Mesenteric fat pad (tissue), 1 donor: ENCODE measurements at places on chromosomes 3 and 15. TPM values are rescaled to one million over a fixed set of nuclear protein-coding genes. Genes with fewer than 3 reads are reported as not detected.

GRCh38 chr3:143226678-143227291 lies 107.2 kb downstream of the CHST2 start:
- DNase-seq = no peak

GRCh38 chr15:68223171-68223570 lies 6.4 kb downstream of the CLN6 start:
- DNase-seq = peak; percentile 68

GRCh38 chr3:57794951-57795350 lies 38.8 kb downstream of the SLMAP start:
- no peak for DNase-seq

DNA sequence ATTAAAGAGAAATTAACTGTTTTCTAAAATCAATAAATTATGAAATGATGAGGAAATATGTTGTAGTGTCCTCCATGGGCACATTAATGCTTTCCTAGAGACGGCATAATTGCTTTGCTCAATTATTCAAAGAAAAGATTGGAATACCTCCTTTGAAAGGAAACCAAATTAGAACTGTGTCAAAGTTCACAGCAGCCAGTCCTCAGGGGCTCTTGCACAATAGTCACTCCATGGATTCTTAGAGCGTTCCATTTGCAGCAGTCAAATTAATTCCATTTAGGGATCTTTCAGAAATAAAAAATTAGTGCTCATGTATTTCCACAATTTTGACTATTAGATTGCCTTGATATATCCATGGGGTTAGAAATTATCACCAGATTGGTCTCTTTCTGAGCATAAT lies 841.6 kb upstream of the DPPA4 start:
- no peak for DNase-seq

GRCh38 chr3:63809607-63810006 lies 9.5 kb upstream of the C3orf49 start:
- DNase-seq = no peak

Gene CHRNB4
- not detected for total RNA-seq

Gene CEMIP
- 5.9 TPM for total RNA-seq

GRCh38 chr3:113626503-113627371 lies 69.7 kb downstream of the USF3 start:
- no peak for DNase-seq

DNA sequence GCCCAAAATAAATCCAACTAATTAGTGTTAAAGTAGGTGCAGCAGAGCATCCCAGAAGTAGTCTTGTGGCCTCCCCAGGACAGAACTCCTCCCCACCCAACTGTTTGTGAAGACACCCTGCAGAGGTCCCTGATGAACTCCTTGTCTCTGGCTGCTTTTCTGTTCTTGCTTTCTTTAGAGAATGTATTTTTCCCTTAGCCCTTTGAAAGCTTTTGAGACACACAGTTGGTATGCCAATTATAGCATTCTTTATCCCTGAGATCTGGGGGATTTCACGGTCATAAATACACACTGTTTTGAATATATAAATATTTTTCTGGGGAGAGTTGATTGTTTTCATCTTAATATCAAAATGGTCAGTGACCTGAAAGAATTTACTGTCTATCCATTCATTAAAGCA lies 9.8 kb downstream of the TFG start:
- DNase-seq = no peak

DNA sequence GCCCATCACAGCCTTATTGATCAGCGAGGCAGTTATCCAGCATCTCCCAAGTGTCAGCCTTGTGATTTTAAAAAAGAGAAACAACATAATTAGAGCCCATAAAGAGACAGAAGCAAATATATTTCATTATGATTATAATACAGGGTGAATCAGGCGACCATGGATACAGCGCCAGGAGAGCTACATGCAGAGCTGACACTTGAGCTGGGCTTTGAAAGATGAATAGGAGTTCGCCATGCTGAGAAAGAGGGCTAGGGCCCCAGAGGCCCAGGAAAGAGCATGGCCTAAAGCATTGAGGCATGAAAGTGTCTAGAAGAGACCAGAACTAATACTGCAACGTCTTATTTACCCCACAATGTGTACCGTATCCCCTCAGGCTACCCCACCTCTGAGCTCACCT lies 4.2 kb upstream of the CORO2B start:
- DNase-seq = no peak

Gene TAGLN3
- total RNA-seq = not detected

DNA sequence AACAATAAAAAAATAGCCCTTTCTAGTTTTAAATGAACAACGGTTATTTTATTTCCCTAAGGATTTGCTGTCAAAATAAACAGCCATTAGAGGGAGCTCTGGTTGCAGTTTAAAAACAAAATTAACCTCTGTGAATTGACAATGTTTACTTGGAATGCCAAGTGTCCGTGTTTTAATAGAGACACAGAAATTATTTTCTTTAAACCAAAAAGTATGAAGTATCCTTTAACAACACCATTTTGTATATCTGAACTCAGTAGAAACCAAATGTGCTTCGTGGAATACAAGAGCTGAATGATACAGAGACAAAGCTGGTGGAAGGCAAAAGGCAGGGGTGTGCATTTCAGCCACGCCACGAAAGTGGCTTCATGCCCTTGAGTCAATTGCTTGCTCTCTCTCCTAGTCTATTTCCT lies 74.4 kb downstream of the MOBP start:
- DNase-seq = no peak

DNA sequence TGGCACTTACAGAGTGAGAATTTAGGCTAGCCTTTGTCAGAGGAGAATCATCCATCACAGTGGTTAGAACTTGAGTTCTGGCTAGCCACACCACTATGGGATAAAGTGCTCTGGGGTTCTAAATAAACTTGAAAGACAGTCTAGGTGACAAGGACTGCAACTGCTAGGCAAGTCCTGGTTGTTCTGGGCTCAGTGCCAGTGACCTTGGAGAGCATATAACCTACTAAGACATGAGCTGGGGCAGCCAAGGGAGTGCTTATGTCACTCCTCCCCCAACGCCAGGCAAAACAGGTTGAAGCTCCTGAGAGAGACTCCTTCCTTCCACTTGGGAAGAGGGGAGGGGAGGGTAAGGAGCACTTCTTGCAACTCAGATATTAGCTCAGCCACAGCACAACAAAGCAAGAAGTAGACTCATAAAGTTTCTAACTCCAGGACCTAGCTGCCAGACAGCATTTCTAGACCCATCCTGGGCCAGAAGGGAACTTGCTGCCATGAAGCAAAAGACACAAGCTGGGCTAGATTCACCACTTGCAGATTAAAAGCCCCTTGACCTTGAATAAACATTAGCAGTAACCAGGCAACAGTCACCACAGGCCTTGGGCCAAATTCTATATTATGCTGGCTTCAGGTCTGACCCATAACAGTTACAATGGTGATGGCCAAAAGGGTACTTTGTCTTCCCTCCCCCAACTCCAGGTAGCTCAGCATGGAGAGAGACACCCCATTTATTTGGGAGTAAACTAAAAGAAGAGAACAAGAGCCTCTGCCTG lies 963.7 kb downstream of the PLOD2 start:
- no peak for DNase-seq

Gene SATB1
- total RNA-seq = 16.5 TPM

Gene SACM1L
- total RNA-seq = 45.1 TPM

DNA sequence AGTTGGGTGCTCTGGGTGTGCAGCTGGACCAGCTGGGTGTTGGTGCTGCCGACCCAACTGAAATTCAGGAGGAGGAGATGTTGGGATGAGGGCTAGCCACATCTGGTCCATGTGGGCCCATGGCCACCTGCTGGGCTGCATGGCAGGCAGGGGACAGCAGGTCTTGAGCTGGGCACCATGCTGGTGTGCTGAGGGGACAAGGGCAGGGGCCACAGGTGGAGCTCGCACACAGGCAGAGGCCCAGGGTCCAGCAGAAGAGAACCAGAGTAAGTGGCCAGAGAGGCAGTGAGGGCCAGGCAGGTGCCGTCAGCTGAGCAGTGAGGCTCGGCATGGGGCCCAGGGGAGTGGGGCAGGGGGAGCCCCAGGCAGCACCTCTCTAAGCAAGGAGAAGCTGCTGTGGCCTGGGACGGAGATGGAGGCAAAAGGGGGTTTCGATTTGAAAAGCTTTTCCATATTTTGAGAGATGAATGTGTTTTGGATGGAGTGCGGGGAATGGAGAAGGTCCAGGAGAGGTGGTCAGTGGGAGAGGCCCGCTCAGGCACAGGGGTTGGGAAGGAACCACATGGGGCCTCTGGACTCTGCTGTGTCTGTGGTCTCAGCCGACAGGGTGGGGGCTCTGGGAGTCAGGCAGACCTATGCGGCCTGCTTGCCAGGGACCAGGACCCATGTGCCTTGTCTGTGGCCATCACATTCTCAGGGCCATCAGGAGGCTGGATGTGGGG lies 30.5 kb upstream of the PLXNA1 start:
- no peak for DNase-seq

DNA sequence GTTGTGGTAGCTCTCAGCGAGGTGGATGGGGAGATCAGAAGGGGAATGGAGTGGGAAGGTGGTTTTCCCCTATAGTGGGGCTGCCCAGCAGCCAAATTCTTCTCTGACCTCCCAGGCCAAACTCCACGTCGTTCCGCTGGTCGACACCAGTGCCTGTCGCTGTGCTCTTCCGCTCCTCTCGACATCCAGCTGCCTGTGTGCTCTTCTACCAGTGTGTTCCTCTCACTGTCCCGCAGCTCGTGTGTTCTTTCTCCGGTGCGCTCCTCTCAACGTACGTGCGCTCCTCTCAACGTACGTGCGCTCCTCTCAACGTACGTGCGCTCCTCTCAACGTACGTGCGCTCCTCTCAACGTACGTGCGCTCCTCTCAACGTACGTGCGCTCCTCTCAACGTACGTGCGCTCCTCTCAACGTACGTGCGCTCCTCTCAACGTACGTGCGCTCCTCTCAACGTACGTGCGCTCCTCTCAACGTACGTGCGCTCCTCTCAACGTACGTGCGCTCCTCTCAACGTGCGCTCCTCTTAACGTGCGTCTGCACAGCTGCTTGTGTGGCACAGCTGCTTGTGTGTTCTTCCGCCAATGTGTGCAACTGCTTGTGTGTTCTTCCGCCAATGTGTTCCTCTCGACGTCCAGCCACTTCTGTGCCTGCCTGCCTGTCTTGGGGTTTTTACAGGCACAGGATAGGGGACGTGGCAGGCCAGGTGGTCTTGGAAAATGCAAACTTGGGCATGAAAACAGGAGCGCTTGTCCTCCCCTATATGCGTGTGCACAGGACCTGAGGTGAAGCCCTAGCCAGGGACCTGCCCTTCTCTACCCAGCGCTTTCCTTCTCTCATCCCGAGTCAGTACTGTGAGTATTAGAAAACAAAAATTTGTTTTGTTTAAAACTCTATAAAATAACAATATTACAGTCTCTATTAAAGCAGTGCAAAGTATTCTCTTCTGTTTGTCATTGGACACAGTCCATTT lies 991.1 kb downstream of the GBE1 start:
- DNase-seq = no peak

DNA sequence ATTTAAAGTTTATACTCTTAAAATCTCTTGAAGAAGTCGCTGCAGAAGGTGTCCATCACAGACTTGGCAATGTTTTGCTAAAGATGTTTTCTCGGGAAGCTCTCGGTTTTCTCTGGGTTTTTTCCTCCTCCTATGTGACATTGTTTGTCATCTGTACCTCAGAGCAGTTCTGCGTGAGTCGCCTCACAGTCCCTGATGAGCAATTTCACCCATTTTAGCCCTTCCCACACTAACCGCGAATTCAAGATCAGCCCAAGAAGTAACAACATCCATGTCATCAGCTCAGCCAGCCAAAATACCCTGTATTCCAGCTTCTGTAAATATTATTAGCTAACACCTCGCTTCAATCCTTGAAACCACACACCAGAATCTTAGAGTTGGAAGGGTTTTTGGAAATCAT lies 224.3 kb upstream of the SETMAR start:
- no peak for DNase-seq

Gene RAB6B
- total RNA-seq = 64.8 TPM

GRCh38 chr3:115652738-115653137 lies 29.4 kb downstream of the GAP43 start:
- no peak for DNase-seq

- DNase-seq = no peak
Measured at GRCh38 chr3:49652903-49653415, 21.2 kb upstream of the APEH start.

Gene ULK4
- 7.9 TPM for total RNA-seq

DNA sequence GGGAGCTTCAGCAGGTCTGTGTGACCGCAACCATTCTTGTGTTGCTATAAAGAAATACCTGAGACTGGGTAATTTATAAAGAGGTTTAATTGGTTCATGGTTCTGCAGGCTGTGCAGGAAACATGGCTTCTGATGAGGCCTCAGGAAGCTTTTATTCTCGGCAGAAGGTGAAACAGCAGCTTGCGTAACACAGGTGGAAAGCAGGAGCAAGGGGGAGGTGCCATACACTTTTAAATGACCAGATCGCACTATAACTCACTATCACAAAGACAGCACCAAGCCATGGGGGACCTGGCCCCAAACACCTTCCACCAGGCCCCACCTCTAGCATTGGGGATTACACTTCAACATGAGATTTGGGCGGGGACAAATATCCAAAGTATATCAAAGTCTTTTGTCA lies 8.3 kb upstream of the CIB2 start:
- DNase-seq = peak; percentile 8
